ENCODE measurements at places on chromosomes 13 and 19. TPM values are rescaled to one million over a fixed set of nuclear protein-coding genes. Genes with fewer than 3 reads are reported as not detected.
A peak's percentile ranks its signal among the peaks of the same experiment; 100 is the strongest.

The MIA gene
- total RNA-seq, result 11.0 TPM

The GPR183 gene
- 13.7 TPM for total RNA-seq

The ATXN8OS gene
- total RNA-seq, result not detected

The UBE2L5 gene
- 0.13 TPM for total RNA-seq

The LYL1 gene
- total RNA-seq, result 7.4 TPM

The CASP14 gene
- total RNA-seq, result 346 TPM

The IFNL1 gene
- total RNA-seq, result not detected

DNA sequence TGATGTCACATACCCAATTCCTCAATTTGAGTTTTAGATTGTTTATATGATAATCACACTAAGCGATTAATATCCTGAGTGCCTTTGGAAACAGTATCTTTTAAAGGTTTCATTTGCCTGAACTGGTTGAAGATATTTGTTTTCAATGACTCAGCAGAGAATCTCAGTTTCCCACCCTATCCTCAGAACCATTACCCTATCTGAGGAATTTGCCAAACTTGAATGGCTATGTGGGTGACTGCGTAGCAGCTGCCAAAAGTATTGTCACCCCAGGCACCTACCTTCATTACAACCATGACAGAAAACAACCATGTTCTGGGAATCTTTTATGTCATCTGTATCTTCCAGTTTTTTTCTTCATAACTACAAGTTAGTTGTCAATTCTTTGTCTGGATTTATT is 440.1 kb upstream of the NBEA start:
- DNase-seq, result no peak

- DNase-seq, result no peak
These were observed 7.9 kb downstream of the PIP5K1C start for GRCh38 chr19:3692141-3693024.

DNA sequence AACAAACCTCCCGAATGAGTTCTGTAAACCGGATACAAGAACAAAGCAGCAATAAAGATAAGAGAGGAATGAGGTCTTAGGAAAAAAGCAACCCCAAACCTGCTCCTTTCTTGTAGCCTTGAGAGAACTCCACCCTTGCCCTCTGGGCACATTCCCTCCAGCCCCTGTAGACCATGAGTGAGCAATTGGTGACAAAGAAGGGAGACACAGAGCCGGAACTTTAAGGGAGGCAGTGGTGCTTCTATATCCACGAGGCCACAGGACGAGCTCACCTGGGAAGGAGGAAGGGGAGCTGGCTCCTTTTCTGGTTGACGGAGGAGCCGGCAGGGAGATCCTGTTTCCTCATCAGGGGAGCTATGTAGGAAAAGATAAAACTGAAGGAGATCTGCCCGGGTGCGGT is 13.0 kb downstream of the BRME1 start:
- no peak for DNase-seq

GRCh38 chr13:74253161-74253560 is 119.0 kb upstream of the KLF12 start:
- no peak for DNase-seq

GRCh38 chr13:51035978-51036377 is 75.1 kb downstream of the C13orf42 start:
- no peak for DNase-seq

DNA sequence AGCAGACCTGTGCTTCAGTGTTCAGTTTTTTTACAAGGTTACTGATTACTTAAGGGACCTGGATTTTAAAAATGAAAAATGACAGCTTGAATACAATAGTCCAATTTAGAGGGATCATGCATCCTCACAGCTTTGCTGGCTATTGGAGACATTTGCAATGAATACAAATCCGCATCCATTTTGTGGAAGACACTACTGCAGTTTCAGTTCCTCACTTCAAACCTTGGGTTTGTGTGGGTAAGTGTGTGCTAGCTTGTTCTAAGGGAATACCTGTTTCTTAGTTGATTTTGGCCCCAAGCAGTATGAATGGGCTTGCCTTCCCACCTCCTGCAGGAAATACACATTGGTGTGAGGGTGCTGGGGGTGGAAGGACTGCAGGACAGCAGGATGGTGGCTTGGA is 222.4 kb downstream of the OLFM4 start:
- no peak for DNase-seq

DNA sequence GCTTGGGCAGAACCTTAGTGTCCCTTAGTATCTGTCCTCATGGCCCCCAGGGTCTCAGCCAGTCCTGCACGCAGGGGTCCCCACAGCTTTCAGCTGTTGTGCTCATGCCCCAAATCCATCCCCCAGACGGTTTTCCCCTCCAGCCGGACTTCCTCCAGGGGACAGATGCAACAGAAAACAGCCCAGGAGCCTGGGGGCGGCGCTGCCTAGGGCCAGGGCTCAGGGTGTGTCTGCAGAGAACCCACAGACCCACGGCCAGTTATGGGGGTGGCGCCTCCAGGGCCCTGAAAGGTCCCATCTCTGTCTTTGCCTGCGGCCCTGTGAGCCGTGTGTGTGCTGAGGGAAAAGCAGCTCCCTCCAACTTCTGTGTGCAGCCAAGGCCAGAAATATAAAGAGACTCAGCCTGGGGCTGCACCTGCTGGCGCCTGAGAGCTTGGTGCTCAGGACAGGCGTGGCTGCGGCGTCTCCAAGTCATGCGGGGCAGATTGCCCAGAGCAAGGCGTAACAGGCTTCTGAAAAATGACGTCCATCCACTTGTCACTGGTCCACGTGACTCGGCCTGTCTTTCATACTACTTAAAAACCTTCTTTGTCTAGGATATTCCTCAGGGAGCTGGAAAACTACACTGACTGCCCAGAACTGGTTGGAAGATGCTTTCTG is 22.1 kb upstream of the F7 start:
- DNase-seq, result peak; percentile 62

DNA sequence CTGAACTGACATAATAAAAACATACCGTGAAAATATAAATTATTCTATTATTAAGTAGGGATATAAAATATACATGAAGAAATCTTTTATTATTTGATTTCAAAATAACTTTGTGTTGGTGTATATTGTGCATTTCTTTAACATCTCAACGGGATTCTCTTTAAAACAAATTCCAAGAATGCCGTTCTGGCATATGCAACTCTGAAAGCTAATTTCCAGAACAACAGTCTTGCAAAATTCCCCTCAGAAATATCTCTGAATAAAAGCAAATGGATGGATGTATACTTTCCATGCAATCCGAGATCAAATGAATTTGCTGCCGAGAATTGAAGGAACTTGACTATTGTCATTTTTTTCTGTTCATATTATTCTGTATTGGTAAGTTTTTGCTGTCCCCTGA is 1579.8 kb downstream of the PCDH9 start:
- no peak for DNase-seq

- DNase-seq, result no peak
These were observed 107.2 kb downstream of the CACNA1A start for GRCh38 chr19:13398780-13399726.

DNA sequence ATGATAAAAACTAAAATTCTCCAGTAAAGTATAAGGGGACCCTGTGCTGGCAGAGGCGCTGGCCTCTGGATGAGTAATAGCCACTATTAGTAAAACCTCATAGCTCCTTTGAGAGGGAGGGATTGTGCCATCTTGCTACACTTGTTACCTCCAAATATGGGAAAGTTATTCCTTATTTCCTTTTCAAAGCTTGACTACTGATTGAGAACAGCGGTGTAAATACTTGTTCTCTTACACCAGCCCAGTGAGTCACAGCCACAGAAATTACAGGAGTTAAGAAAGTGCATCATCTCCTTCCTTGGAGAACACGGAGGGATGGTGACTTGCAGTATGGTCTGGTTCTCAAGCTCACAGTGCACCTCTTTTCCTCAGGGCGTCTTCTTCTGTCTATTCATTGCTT is 379.0 kb downstream of the EFNB2 start:
- DNase-seq, result no peak

GRCh38 chr13:37791699-37792098 is 77.9 kb downstream of the TRPC4 start:
- DNase-seq, result no peak

DNA sequence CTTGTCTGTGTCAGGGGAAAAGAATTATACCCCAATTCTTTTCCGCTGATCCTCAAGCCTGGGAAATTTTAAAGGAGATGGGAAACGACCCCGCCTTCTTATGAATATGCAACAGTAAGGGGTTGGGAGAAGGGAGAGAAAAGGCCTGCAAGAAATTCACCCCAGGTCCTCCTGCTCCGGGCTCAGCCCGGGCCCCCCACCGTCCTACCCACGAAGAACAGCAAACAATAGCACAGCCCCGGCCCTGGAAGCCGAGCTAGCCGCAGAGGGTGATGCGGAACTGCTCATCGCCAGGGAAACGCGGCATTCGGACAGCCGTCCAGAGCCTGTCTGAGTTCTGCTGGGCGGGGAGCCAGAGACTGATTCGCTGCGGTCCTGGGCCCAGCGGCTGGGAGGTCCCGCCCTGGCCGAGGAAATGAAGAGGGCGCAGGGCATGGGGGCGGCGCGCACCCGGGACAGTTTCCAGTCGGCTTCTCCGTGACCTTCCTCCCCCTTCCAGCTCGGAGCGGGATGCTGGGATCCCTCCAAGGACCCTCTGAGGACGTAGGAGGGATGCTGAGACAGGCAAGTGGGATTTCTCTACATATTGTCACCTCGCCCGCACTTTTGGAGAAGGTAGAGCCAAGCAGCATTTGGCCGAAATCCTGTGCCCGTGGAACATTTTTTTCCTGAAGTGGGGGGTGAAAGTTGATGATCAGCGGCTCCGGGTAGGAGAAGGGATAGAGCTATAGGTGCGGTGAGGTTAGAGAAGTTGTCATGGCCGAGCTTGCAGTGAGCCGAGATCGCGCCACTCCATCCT is 82.3 kb upstream of the C1QTNF9B start:
- DNase-seq, result peak; percentile 42

DNA sequence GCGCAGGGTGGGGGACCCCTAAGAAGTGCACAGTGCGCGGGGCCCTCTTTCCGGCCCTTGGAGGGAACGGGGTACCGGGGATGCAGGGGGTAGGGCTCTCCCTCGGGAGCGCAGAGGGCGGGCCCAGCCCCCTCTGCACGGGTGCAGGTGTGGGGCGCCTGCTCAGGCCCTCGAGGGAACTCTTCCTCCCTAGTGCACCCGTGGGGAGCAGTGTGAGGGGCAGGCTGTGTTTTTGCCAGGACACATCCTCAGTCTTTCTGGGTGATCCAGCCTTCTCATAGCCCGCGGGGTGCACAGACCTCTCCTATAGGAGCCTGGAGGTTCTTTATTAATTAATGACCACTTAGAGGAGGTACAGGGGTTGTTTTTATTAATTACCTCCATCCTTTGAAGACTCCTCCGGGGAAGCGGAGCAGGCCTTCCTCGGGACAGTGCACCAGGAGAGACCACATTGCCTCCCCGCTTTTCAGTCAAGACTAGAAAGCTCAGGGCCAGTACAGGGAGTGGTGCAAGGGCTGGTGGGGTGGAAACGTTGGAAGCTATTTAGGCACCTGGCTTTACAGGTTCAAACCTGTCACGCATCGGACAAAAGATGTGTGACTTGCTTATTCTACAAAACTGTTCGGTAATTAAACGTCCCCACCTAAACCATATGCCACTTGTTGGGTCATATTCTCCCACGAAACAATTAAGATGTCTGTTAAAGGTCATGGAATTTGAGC is 598 bp upstream of the GJB6 start:
- DNase-seq, result no peak

- DNase-seq, result no peak
These were observed 961.8 kb upstream of the SPRY2 start for GRCh38 chr13:81302677-81303076.

- no peak for DNase-seq
These were observed 4.8 kb upstream of the UCHL3 start for GRCh38 chr13:75544681-75545330.

DNA sequence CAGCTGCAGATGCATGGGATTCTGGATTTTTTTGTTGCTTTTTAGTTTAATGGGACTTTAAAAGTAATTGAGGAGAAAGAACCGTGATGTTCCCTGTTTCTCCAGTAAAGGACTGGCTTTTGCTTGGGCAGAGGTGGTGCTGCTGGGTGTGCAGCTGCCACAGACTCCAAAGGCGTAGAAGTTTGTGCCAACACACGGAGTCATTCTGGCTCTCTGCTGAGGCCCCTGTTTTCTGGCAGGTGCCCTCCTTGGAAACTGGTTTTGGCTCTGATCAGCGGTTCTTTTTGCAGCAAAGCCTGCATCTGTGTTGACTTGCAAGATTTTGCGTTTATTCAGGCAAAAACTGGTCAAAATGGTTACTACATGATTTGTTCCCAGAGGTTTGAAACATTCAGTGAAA is 16.0 kb upstream of the QTRT1 start:
- DNase-seq, result no peak

DNA sequence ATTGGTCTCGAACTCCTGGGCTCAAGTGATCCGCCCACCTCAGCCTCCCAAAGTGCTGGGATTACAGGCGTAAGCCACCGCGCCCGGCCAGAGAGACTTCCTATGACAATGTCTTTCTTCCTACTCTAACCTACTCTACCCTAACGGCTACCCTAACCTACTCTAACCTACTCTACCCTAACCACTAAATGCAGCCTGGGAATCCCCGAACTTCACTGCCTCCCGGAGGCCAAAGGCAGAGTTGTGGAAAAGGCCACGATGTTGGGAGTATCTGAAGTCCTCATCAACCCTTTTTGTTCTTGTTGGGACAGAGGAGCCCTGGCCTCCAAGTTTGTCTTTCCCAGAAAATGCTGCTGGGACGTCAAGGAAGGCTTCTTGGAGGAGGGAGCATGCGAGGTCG is 967 bp upstream of the NR2C2AP start:
- no peak for DNase-seq

- DNase-seq, result no peak
These were observed 36.4 kb upstream of the SERPINE3 start for GRCh38 chr13:51303063-51303552.

DNA sequence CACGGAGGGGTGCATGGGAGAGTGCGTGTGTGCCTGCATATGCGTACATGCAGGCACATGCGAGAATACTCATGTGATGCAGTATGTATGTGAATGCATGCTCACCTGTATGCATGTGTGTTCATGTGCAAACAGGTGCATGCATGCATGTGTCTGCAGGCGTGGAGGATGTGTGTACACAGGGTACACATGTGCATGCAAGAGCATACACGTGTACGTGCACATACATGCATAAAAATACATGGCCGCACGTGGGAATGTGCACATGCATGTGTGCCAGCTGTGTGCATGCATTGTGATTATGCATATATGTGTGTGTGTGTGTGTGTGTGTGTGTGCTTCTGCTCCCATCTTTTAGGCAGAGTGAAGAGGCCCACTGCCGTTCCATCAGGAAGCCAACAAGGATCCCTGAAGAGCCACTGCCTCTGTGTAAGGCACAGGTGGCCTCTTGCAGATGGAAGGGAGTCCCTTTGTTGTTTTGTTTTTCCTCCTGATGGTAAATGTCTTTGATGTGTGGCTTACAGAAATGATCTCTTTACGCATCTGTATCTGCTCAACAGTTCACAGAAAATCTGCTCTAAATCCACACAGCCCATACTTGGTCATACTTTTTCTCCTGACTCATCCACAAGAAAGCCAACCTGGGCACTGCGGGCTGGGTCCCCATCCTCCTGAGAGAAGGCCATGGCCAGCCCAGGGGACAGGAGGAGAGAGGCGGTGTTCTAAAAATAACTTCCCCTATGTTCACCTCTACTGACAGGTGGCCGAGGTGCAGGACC is 50.7 kb downstream of the KLF2 start:
- no peak for DNase-seq

GRCh38 chr13:39675904-39676303 is 20.4 kb downstream of the COG6 start:
- no peak for DNase-seq
